Stimulated activated CD8-positive, alpha-beta memory T cell treated with anti-CD3 and anti-CD28 coated beads, Interleukin-7, amount 100 ng/mL, for 1 hour (primary cell): ENCODE measurements at places on chromosomes 5 and 9.

DNA sequence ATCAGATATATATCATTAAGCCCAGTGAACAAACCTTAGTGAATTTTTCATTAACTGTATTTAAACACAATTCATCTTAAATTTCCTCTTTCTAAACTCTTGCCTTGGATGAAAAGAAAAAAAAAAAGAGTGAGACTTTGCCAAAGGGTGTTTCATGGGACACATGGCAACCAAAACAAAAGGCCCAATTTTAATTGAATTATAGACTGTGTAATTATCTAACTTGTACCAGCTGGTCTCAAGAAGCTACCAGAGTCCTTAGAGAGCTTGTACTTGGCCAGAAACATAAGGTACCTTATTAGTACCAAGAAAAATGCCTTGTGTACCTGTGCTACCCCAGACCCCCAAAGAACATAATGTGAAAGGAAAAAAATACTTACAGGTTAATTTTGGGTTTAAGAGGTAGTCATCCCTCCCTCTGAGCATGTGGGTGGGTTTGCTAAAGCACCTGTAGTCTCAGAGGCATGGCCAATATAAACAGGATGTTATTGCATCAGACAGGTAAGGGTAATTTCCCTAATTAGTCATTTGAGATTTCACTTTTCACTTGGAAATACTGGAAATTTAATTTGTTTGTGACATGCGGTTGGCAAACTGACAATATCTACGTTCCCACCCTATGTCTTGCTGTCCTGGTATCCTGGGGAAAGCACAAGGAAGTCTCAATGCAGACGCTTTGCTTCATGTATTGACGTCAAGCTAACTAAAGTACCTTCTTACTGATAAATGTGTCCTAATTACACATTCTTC is 90.1 kb downstream of the SNCAIP start:
- DNase-seq = no peak

DNA sequence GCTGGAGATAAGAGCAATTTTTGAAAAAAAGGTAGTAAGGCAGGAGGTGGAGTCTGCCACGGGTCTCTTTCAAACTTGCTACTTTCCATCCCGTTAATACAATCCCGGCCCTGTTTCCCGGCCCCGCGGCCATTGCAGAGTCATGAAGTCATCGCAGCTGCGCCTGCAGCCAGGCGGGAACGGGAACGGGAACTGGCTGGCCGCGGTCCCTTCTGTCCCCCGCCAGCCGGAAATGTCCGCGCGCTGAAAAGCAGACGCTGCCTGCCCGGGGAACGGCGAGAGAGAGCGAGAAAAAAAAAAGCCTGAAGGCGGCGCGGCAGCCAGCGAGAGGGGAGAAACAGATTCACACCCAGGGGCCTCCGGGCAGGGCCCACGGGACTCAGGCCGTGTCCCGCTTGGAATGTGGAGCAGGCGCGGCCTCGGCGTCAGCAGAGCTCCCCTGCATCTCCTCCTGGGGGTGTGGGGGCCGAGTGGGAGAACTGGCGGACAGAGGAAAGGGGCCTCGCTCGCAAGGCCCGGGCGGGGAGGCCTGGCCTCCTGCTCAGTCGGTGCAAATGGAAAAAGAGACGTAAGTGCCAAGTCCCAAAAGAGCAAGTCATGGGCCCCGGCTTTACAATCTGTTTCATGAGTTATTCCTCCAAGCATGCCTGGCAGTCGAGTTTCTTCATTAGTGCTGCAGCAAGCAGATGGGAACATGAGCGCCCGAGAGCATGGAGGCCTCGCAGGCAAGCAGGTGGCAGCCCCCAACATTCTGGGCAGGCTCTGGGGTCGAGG is 201.2 kb upstream of the GAS1 start:
- no peak for DNase-seq

GRCh38 chr9:78668148-78668832 is 371.4 kb downstream of the PSAT1 start:
- DNase-seq = no peak

DNA sequence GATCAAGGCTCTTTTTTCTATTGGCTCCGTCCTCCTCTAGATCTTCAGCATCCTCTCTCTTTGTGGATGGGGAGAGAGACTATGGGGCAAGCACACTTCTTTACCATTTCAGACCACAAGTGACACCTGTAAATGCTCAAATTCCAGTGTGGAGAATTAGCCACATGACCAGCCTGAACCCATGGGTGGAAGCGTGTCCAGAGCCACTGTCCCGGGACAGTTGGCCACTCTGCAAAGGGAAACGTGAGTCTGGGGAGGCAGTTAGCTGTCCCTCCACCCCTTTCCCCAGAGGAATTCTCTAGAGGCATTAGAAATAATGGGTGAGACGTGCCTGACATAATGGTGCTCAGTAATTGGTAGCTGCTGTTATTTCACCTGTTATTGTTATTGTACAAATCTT is 40.9 kb downstream of the AMBP start:
- no peak for DNase-seq

DNA sequence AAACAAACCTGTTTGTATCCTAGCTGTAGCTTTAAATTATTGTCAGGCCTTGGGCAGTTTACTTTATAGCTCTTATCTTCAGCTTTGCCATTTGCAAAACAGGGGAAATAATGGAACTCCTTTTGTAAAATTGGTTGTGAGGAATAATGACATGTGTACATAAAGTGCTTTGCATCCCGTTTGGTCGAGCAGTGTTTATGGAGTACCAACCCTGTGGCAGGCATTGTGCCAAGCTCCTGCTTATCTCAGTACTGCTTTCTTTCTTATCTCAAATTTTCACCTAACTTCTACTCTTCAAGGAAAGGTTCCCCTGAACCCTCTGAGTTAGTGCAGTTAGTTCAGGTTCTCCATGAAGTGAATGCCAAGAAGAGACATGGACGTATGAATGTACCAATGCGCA is 9.4 kb upstream of the TENT2 start:
- DNase-seq = no peak

GRCh38 chr9:35917261-35917660 is 8.0 kb downstream of the SPAAR start:
- DNase-seq = no peak

DNA sequence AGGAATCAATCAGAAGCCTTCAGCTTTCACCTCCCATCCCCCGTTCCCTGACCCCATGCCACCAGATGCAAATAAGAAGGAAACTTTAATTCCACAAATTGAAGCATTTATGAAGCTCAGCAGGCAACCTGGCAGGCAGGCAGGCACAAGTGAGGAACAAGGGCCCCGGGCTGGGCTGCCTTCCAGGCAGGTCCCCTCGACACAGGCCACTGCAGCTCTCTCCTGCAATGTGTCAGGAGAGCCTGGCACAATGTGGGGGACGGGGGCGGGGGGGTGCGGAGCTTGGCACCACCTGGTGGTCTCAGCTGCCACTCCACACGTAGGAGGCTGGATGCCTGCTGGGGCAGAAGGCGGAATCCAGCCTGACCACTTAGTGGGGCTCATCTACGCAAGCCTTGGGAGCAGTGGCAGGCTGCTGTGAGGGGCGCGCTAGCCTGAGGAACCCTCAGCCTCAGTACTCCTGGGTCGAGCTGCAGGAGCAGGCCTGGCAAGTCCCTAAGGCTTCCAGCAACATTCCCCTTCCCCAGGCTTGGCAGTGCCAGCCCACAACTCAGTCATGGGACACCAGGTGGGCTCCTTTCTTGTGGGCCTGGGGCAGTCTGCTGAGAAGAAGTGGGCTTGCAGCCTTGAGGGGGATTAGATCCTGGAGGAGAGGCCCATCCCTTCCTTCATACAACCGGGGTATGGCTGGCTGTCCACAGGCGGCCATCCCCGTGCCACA is 50.2 kb upstream of the KCNMB1 start:
- DNase-seq = no peak

DNA sequence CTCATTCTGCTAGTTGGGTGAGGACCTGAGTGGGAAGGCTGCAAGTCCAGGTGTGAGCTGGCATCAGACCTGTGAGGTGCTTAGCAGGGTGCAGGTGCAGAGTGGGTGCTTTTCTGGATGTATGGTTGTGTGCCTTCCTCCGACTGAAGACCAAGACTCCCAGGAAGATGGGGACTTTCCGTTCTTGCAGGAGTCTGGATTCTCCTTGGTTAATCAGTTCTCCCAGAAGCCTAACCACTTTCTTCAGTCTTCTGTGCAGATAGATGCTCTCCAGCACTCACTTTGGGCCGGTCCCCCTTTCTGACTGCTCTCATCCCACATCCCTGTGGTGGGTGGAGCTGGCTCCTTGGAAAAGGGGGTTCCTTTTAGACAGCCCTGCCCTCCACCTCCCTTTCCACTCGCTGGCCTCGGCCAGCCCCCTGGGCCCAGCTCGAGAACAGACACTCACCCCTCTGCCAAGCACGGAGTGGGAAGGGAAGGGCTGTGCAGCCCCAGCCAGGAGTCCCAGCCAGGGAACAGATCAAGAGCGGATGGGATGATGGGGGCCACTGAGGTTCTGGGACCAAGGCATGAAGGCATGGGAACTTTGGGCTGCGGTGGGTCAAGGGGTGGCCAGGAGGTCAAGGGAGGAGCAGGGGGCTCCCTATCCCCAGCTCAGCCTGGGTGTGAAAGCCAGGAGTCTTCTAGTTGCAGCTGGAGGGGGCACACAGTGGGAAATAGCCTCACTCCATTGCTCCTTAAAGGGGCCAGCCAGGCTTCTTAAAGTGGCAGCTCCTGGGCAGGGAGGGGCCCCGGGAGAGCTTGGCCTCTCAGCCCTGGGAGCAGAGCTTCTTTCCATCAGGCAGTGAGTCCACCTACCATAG is 62.4 kb downstream of the FGF18 start:
- no peak for DNase-seq

DNA sequence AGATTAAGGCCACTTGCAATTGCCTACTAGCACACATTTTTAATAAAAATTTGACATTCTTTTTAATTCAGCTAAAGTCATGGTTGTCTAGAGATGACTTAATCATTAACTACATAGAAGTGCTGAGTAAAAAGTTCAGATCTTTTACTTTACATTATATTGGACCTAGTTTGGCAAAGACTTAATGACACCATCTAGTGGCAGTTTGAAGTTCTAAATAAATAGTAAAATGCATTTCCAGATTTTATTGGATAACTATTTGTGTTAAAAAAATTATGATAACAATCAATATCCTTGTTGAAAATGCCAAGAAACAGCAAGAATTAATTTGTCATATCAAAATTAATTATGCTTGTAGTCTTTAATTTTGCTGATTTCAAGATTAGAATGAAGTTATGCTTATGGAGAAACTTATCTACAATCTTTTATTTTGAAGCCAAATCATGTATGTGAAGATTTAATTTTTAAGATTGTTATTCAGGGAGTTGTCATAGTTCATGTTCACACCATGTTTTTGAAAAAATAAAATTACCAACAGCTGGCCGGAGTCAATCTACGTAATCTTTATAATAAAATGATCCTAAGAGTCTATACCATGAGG is 69.6 kb upstream of the PJA2 start:
- DNase-seq = no peak

GRCh38 chr9:70229026-70229425 is 29.8 kb upstream of the SMC5 start:
- no peak for DNase-seq

DNA sequence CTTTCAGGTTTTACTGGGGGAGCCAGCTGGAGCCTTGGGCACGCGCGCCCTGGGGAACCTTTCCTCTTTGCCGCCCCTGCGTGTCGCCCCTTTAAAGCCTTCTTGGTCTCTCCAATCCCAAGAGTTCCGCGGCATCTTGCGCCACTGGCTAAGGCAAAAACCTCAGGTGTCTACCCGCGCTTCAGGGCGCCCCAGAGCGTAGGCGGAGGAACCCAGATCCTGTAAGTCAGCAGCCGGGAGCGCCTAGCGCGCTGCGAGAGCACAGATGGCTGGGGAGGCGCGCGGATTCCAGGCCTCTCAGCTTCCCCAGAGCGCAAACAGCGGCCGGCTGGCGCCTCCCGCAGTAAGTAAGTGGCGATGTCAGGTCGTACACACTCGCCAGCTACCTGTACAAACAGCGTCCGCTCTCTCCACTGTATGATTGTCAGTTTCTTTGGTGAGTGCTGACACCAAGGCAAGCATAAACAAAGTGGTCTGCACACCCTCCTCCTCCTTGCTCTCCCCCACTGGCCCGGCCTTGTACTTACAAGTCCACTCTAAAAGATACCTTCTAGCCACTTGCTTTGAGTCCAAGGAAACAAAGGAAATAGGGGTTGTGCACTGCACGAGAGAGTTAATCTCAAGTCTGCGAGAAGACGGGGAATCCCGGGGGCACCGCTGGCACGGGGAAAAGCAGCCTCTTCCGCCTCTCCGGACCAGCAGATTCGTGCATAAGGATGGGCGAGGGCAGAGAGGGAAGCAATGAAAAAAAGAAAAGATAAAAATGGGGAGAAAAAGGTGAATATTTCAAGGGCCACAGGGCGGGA is 2.9 kb downstream of the HTR1A start:
- DNase-seq = no peak

- DNase-seq = no peak
Measured at GRCh38 chr9:117305454-117305853, 109.4 kb downstream of the ASTN2 start.

GRCh38 chr9:120937596-120937995 is 11.0 kb upstream of the TRAF1 start:
- no peak for DNase-seq
